ENCODE measurements at places on chromosomes 1 and 21.

GRCh38 chr1:61487801-61488200 is 237.1 kb downstream of the TM2D1 start:
- no peak for DNase-seq

- no peak for DNase-seq
These were observed 181.3 kb downstream of the KCTD3 start for GRCh38 chr1:215748431-215748830.

DNA sequence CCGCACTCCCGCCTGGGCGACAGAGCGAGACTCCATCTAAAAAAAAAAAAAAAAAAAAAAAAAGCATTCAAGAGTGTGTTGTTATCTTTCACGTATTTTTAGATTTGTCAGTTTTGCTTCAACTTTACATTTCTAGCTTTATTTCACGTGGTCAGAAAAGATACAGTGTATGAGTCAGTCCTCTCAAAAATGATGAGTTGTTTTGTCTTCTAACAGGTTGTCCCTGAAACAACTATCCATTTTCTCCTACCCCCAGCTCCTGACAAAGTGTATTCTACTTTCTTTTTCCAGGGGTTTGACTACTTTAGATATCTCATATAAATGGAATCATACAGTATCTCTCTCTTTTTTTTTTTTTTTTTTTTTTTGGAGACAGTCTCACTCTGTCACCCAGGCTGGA is 5.5 kb upstream of the ZNF695 start:
- DNase-seq = no peak

DNA sequence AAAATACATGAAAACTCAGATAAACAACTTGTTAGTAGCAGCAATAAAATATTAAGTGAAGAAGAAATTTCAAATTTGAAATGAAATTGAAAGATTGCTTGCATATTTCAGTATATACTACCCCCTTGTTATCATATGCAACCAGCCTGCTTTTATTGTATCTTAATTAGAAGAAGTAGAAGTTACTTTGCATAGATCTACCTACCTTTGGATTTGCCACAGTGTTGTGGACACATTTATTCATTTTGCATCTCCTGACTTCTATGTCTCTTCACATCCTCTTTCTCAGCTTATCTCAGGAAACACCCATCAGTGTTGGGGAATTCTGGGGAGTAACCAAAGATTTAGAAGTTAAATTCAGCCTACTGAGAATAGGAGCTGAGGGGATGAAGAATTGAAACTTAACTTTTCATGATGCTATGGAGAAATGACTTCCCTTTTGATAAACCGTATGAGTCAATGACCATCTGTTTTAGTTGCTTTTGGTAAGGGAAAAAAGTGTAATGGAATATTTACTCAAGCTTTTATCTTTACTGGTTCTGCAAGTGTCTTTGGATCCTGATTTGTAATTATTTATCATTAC is 96.9 kb downstream of the RGL1 start:
- no peak for DNase-seq

- DNase-seq = peak; percentile 43
These were observed 168.0 kb upstream of the RAB4A start for GRCh38 chr1:229102741-229103391.

DNA sequence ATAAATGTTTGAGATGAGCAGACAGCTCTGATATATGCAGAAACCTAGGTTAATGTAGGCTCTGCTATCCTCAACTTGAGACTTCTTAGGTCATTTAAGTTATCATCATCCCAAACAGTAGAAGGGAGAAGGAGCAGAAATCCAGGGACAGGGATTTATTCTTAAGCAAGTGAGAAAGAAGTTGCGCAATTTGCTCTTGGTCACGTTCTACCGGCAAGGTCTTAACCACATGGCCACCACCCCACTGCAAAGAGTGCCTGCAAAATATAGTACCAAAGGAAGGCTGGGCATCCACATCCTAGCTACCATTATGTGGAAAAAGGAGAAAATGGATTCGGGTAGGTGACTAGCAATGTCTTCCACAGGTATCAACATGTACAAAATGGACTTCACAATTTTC is 25.2 kb downstream of the CRNN start:
- DNase-seq = no peak

DNA sequence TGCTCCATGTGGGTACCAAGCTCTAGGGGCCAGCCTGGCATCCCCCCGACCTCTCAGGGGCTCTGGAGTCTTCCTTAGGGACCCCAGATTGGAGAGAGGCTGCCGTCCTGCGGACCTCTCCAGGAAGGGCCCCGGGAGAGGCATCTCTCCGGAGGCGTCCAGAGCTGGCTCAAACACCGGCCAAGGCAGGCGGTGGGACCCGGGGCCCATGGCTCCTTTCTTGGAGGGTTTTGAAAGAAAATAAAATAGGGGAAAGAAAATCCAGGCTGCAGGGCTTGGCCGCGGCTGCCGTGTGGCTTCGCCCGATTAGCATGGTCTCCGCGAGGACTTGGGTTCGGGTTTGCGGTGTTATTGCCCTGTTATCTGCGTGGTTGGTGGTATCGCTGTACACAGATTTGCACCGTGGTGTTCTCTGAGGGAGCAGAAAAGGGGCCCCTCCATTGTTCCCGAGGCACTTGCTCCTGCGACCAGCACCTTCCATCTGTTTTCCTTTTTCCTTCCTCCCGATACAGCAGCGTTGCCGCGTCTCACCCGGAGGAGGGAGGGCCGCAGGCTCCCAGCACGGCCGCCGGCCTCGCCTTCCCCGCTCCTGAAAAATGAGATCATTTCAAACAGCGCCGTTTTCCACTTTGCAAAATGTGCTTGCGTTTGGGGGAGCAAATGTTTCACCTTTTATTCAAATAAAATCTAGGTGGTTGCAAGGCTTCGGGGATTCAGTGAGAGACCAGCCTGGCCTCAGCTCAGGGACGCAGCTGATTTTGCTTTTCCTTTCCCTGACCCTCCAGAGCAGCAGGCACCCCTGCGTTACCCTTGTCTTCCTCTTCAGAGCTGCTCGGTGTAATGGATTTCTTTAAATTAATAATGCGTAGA is 86.3 kb downstream of the PRDM16 start:
- DNase-seq = no peak

- DNase-seq = no peak
These were observed 15.3 kb upstream of the PLA2G4A start for GRCh38 chr1:186813420-186813819.

- DNase-seq = peak; percentile 37
These were observed 251.9 kb downstream of the DPYD start for GRCh38 chr1:97668945-97669344.

GRCh38 chr1:97304366-97304765 is 582.8 kb downstream of the PTBP2 start:
- DNase-seq = no peak

GRCh38 chr1:12078938-12079861 is 16.1 kb downstream of the TNFRSF8 start:
- peak; percentile 87 for DNase-seq

DNA sequence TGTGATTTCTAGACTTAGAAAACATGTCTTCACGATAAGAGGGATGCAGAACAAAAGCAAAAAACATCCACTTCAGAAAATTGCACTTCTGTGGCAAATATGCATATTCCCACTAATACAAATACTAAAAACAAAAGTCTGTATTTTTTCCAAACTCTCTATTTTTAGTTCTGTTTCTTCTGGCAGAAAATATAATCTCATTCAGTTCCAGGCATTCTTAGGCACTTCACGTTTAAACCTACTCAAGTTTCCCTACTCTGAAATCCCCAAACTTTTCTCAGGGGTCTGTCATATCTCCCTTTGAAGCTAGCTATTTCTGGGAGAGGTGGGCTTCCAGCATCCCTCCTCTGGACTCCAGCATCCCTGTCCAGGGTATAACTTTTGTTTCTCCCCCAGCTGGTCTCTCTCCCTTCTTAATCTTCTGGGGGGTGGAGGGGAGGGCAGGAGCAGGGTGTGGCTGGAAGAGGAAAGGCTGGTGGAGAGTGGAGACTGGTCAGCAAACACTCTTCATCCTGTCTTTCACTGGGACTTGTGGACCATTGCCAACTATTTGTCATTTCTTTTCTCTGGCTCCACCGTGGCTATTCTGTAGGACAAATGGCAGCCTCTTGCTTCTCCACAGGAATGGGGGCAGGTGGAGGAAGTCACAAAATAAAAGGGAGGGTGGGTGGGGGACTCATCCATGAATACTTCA is 19.6 kb upstream of the NCF2 start:
- DNase-seq = no peak

- DNase-seq = peak; percentile 79
These were observed 401.8 kb downstream of the SRGAP2C start for GRCh38 chr1:121586369-121587229.

GRCh38 chr21:44433791-44434567 is 21.3 kb upstream of the LRRC3 start:
- no peak for DNase-seq

DNA sequence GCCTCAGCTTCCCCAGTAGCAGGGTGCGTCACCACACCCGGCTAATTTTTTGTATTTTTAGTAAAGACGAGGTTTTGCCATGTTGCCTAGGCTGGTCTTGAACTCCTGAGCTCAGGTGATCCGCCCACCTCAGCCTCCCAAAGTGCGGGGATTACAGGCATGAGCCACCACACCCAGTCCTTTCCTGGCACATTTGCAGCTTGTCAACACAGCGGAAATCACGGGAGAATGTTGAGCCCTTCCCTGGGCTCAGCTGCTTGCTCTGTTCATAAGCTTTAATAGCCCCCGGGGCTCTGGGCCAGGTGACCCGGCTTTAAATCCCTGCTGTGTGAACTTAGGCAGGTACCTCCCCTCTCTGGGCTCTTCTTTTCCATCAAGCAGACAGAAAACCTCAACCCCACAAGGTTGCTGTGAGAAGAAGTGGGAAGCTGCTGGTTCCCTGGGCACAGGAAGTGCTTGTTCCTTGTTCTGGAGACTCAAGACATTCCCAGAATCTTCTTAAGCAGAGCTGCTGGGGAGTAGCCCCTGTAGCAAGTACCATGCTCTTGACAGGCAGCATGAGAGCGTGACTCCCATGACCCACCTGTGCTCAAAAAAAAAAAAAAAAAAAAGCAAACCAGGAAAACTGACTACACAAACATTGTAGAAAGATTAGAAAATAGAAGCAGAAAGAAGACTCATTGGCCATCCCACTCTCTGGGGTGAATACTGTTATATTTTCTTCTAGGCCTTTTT is 14.5 kb upstream of the SELENON start:
- DNase-seq = no peak

DNA sequence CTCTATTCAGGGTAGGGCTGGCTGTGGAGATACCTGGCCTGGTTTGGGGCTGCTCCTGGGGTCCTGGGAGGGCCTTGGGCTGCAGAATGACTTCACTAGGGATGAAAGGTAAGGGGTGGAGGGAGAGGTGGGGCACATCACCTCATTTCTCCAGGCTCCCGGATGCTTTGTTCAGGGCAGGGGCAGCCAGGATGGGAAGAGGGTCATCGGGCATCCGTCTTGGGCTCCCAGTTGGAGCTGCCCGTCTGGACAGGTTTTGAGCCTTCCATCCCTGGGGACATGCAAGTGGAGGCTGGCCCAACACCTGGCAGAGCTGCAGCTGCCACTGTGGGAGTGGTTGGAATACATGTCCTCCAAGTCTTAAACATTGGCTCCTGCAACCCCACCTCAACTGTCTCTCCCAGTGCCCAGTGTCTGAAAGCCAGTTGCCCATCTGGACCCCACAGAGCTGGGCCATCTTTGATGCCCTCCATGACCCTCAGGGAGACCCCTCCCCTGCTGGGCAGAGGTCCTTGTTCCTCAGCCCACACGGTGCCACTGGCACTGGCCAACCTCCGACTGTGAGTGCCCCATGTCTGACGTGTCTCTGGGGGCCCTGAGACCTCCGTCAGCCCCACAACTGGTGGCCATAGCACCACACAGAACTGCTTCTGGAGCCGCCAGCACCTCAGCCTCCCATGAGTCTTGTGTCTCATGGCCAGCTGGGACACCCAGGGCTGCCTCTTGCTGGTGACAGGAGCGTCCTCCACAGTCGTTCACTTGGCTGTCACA is 52.8 kb downstream of the TRIM11 start:
- DNase-seq = no peak

DNA sequence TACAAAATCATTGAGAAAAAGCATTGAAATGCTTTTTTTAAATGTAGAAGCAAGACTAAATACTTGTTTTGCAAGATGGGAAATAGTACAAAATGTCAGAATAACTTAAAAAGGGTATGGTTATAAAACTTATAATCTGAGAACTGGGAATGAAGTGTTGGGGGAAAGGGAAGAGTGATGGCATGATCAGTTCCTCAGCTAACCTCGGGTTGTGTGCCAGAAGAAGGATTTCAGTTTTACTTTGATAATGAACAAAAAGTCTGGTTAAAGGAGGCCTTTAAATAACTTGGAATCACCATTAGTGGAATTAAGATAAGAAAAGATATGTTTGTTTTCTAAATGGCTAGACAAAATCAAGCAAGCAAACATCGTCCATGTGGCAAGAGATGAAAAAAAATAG is 20.7 kb downstream of the NEK7 start:
- DNase-seq = no peak

GRCh38 chr1:240242601-240243144 is 151.0 kb downstream of the FMN2 start:
- DNase-seq = peak; percentile 20

GRCh38 chr1:119686661-119687060 is 25.1 kb upstream of the PHGDH start:
- peak; percentile 15 for DNase-seq

DNA sequence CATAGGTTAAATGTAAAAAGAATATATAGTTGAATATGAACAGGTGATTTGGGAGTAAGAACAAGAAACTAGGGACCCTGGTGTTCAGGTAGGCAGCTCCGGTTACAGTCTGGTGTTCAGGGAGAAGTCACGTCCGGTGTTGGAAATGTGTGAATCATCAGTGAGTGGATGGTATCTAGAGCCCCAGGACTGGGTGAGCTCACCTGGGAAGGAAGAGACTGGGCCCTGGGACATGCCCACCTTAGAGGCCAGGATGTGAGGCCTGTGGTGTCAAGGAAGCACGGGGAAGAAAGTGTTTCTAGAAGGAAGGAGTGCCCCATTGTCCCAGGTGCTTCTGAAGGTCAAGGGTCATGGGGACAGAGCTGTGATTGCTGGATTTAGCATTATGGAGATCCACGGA is 1.5 kb upstream of the GJB3 start:
- no peak for DNase-seq
